ENCODE measurements at places on chromosomes 12 and 14. TPM values are rescaled to one million over a fixed set of nuclear protein-coding genes. Genes with fewer than 3 reads are reported as not detected.

The ZDHHC17 gene
- total RNA-seq = 31.4 TPM

GRCh38 chr12:109493090-109493489 is 15.7 kb downstream of the UBE3B start:
- H3K4me3 ChIP-seq = no peak overlapping the region
- no peak overlapping the region for H3K27ac ChIP-seq
- no peak for DNase-seq

DNA sequence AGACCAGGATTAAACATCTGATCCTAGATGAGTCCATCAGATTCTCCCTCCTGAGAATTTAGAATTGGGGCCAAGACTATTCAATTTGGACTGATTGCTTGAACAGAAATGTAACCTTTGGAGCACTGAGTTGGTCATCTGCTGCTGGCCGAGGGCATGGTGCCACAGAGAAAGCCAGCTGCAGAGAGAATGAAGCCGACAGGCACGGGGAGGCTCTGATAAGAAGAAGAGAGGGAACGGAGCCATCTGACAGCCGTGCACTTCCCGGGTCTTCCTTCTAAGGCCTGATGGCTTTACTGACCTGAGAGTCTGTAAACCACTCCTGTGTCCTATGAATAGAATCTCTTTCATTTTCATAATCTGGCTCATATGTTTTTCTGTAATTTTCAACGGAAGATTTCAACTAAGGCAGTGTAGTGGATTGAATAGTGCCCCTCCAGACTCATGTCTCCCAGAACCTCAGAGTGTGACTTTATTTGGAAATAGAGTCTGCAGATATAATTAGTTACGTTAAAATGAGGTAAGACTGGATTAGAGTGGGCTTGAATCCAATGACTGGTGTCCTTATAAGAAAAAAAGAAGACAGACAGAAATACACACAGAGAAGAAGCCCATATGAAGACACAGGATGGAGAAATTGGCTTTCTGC is 39.1 kb upstream of the FRS2 start:
- no peaks in the 10 kb centered on the region for H3K36me3 ChIP-seq
- DNase-seq = no peak
- no peaks in the 10 kb centered on the region for H3K4me1 ChIP-seq
- H3K4me3 ChIP-seq = no peak overlapping the region
- H3K27me3 ChIP-seq = no peaks in the 10 kb centered on the region

DNA sequence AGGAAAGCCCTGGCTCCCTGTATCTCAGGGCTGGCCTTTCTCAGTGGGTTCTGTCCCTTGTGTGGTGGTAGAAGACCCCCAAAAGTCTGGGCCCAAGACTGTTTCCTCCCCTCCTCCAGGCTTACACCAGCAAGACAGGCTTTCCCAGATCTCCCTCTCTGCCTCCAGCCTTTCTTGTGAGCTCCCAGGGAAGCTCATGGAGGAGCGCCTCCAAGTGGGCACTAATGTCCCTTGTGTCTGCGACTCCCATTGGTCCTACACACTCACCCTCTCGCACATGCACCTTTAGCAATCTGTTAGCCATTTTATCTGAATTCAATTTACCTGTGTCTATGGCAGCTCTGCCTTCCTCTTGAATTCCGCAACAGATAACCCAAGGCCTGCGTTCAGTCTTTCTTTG is 251.1 kb upstream of the CAND1 start:
- no peaks in the 10 kb centered on the region for H3K36me3 ChIP-seq
- no peak overlapping the region for H3K27ac ChIP-seq
- no peak overlapping the region for H3K4me3 ChIP-seq
- no peaks in the 10 kb centered on the region for H3K4me1 ChIP-seq
- DNase-seq = no peak

DNA sequence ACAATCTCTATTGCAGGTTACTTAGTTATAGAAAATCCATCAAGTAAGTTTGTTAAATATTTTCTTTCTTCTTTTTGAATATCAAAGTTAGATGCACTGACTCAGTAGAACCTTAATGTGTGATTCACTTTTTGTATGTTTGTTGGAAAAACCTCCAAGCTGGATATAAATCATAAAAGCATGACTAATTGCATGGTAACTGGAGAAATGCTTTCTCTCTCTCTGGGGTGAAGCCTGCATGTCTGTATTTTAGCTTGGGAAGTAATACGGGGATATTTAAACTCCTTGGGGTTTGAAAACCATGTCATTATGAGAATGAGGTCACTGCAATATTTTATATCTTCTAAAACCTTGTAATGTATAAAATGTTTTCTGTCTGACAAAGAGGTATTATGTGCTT is 58.6 kb upstream of the MYF6 start:
- no peak overlapping the region for H3K4me3 ChIP-seq
- H3K27me3 ChIP-seq = no peaks in the 10 kb centered on the region
- no peak overlapping the region for H3K27ac ChIP-seq
- H3K36me3 ChIP-seq = no peaks in the 10 kb centered on the region
- DNase-seq = no peak

- no peaks in the 10 kb centered on the region for H3K27me3 ChIP-seq
- no peak overlapping the region for H3K4me3 ChIP-seq
- no peak overlapping the region for H3K27ac ChIP-seq
- no peaks in the 10 kb centered on the region for H3K36me3 ChIP-seq
- DNase-seq = no peak
- H3K4me1 ChIP-seq = peaks cover 8% of the 10 kb centered on the region
Observed at GRCh38 chr14:36019126-36019525, 157.4 kb downstream of the PTCSC3 start.

The DCAF4 gene
- 21.6 TPM for total RNA-seq

DNA sequence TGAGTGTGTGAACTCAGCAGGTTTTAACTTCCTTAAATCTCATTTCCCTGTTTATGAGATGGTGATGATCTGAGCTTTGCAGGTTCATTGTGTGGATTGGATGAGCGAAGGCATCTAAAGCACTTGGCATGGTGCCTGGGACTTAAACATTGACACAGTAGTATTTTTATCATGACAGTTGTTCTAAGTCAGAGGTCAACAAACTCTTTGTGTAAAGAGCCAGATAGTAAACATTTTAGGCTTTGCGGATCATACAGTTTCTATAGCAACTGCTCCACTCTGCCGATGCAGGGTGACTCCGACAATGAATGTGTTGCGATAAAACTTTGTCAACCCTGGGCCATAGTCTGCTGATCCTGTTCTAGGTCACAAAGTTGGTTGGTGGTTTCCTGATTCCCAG is 25.2 kb downstream of the SLC24A4 start:
- no peak for DNase-seq
- H3K27ac ChIP-seq = no peak overlapping the region
- no peaks in the 10 kb centered on the region for H3K36me3 ChIP-seq
- peaks cover 100% of the 10 kb centered on the region for H3K27me3 ChIP-seq

GRCh38 chr12:112166051-112167015 is 41.0 kb downstream of the TRAFD1 start:
- no peak overlapping the region for H3K4me3 ChIP-seq
- H3K27me3 ChIP-seq = no peaks in the 10 kb centered on the region
- H3K4me1 ChIP-seq = no peaks in the 10 kb centered on the region
- no peak overlapping the region for H3K27ac ChIP-seq
- H3K36me3 ChIP-seq = peaks cover 46% of the 10 kb centered on the region

DNA sequence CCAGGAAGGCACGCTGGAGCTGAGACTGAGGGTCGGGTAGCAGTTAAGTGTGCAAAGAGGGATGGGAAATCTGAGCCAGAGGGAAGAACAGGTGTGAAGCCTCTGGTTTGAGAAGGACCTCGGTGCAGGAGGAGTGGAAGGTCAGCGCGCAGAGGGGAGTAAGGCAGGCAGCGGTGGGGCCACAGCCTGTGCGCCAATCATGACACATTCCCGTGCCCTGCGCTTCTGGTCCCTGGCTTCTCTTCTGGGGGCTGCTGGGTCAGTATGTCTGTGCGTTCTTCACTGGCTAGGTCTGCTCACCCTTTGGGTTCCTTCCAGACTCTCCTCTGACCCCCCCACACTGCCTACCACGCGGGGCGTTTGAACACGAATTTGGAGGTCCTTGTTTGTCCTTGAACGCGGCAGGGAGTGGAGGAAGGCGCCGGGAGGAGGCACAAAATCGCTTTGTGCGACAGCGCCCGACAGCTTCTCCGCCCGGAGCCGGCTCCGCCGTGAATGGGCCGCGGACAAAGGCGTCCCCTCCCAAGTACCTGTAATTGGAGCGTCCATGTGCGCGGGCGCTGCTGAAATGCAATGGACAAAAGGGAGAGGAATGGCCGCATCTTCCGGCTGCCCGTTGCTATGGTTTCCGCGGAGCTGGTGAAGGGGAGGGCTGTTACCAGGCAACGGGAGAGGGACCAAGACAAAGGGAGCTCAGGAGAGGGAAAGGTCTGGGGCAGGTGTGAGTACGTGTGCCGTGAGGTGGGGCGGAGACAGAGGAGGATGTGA is 207.2 kb upstream of the SRRM4 start:
- H3K4me3 ChIP-seq = no peak overlapping the region
- no peaks in the 10 kb centered on the region for H3K36me3 ChIP-seq
- peaks cover 32% of the 10 kb centered on the region for H3K27me3 ChIP-seq
- no peaks in the 10 kb centered on the region for H3K4me1 ChIP-seq

The CIPC gene
- total RNA-seq = 18.9 TPM

DNA sequence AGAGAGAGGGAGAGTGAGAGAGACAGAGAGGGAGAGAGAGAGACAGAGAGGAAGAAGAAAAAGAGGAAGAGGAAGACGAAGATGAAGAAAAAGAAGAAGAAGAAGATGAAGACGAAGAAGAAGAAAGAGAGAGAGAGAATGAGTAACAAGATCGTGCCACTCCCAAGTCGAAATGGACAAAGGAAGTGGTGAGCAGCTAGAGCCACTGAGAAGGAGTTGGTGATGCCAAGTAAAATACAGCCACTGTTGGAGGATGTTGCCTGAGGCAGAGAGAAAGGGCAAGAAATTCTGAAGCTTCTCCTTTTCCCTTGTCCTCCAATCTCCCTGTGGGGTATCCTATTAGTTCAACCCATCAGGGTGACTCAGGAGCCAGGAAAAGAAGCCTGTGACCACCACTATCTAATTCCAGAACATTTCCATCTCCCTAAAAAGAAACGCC is 12.5 kb upstream of the ANAPC5 start:
- no peak for DNase-seq
- H3K4me3 ChIP-seq = no peak overlapping the region
- peaks cover 27% of the 10 kb centered on the region for H3K27me3 ChIP-seq
- H3K27ac ChIP-seq = no peak overlapping the region
- H3K36me3 ChIP-seq = no peaks in the 10 kb centered on the region

GRCh38 chr14:49497725-49498348 is 88.3 kb downstream of the RPS29 start:
- no peaks in the 10 kb centered on the region for H3K36me3 ChIP-seq
- no peak overlapping the region for H3K27ac ChIP-seq
- H3K27me3 ChIP-seq = peaks cover 78% of the 10 kb centered on the region
- DNase-seq = peak; percentile 23
- no peak overlapping the region for H3K4me3 ChIP-seq

GRCh38 chr12:54417712-54418440 is 1.2 kb downstream of the ITGA5 start:
- peaks cover 29% of the 10 kb centered on the region for H3K4me1 ChIP-seq
- peaks cover 16% of the 10 kb centered on the region for H3K36me3 ChIP-seq
- peak overlapping the region; percentile 82 for H3K4me3 ChIP-seq
- no peak overlapping the region for H3K27ac ChIP-seq
- H3K27me3 ChIP-seq = peaks cover 22% of the 10 kb centered on the region
- DNase-seq = no peak

GRCh38 chr14:35565871-35566464 is 32.0 kb downstream of the INSM2 start:
- no peaks in the 10 kb centered on the region for H3K36me3 ChIP-seq
- no peaks in the 10 kb centered on the region for H3K4me1 ChIP-seq
- H3K27ac ChIP-seq = no peak overlapping the region
- no peaks in the 10 kb centered on the region for H3K27me3 ChIP-seq

Data from Calu3 (cell line).